Calu3 (cell line): ENCODE measurements at places on chromosomes 3 and 15.

- DNase-seq: no peak
Observed at GRCh38 chr15:50181201-50181968, 611 bp upstream of the SLC27A2 start.

- no peak for DNase-seq
Observed at GRCh38 chr15:23567921-23568320, 2.4 kb downstream of the MKRN3 start.

DNA sequence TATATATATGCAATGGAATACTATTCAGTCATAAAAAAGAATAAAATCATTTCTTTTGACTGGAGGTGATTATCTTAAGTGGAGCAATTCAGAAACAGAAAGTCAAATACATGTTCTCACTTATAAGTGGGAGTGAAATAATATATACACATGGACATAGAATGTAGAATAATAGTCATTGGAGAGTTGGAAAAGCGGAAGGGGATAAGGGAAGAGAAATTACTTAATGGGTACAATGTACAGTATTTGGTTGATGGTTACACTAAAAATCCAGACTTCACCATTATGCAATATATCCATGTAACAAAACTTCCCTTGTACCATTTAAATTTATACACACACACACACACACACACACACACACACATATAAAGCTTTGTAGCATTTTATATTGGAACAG lies 84.3 kb downstream of the RAP2B start:
- DNase-seq: no peak

DNA sequence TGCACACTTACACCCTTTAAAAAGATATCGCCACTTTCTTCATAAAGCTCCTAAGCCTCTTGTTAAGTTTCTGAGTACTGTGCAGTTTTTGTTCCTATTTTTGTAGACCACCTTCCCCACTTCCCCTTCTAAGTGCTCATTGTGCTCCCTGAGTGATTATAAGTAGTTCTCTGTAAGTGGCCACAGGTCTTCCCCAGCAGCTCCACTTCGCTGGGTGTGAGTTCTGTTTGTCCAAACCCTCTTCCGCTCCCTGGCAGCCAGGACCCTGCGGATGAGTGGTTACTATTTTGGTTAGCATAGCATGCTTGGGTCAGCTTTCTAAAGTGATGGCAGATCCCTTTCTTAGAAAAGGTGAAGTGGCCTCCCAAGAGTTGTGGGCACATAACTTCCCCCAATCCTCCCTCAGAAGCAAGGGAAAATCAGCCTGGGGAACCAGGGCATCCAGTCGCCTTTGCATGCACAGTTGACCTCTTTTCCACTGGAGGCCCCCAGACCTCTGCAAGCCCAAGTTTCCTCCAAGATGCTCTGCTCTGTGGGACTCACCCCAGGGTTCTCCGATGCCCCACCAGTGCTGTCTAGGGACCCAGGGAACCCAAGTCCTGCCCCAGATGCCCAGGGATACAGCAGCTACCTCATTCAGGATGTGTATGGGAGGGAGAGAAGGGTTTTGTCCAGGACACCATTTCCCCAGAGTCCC lies 69.6 kb downstream of the ATP10A start:
- DNase-seq: no peak

- no peak for DNase-seq
Observed at GRCh38 chr15:77475898-77476297, 55.2 kb downstream of the HMG20A start.

DNA sequence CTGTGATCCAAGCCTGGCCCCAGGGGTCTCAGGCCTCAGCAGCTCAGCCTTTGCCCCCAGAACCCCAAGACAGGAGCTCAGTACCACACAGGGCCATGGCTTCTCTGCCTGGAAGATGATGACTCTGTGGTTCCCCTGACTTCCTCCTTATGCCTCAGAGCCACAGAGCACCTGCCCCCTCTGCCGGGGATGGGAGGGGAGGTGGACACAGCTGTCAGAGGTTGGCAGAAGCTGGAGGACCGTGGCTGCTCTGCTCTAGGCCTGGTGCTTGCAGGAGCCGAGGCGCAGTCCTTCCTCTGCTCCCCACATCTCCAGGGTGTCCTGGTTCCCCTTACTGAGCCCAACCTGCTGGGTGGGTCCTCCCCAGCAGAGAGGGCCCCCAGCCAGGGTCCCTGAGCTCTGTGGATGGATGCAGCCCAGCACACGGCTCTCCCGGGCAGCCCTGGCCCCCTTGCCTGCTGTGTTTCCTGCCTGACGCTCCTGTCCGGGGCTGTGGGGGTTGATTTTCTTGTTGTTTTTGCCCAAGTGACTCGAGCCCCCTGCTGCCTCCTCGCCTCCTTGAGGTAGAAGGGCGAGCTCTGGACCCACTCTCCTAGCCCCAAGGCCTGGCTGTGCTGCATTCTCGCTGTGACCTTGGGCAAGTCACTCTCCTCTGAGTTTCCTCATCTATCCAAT lies 36.6 kb downstream of the PSTPIP1 start:
- peak; percentile 45 for DNase-seq

DNA sequence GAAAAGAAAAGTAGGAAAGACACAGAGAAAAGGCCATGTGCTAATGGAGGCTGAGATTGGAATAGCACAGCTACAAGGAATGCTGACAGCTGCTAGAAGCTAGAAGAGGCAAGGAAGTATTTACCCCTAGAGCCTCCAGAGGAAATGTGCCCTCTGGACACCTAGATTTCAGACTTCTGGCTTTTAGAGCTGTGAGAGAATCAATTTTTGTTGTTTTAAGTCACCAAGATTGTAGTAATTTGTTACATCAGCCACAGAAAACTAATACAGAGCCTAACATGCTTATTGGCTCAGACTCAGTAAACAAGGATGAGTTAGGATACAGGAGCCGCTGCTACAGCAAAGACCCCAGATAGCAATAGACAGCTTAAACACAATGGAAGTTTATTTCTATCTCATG lies 33.1 kb upstream of the GLCE start:
- no peak for DNase-seq

GRCh38 chr3:100709842-100710260 lies 557 bp downstream of the TFG start:
- DNase-seq: peak; percentile 17

- DNase-seq: no peak
Observed at GRCh38 chr15:60652245-60652644, 173.3 kb upstream of the ICE2 start.

DNA sequence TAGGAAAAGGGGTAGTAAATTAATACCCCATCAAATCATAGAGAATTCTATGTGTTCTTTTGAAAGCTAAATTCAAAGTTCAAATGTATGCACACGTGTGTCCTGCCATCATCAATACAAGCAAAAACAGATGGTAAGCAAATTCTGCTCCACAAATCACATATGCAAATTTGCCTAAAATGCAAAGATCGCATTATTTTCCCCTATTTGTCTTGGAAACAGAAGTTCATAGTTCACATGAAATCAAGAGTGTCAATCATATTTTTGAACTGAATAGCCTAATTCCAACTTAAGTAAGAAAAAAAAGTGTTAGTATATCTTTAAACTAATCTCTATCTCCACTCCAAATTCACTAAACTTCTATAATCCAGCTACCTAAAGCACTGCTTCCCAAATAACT lies 8.5 kb downstream of the ADAM10 start:
- DNase-seq: no peak

GRCh38 chr3:13501958-13502790 lies 22.1 kb downstream of the HDAC11 start:
- no peak for DNase-seq

DNA sequence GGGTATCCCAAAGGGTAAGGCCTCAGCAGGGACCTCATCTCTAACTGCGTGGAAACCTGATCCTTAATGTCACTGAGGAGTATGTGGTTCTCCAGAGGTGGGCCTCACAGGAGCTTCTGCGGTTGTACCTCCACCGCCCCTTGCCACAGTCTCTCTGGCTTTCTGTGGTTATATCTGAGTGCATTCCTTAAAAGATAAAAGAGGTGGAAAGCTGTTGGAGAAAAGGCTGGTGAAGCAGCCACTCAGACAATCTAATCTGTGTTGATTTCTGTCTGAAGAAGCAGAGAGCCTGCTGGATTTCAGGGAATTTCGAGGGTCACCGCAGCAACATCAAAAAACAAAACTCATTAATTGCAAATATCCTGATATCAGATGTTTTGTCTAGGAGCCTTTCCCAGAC lies 51.4 kb downstream of the SEMA6D start:
- DNase-seq: no peak

DNA sequence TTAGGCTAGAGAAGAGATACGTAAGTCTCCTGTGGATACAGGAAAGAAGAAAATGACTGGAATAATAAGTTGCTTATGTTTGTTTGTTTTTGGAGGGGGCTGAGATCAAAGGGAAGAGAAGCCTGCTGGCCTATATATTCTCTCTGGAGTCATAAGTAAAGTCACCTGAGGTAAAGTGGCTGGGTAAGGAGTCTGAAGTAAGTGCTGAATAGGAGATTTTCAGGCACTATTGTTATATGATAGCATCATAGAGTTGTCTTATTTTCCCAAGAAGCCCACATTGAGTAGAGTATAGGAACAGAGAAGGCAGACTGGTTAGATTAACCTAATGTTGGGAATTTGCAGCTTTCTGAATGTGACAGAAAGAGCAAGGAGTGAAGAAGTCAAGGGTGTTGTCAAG lies 10.7 kb downstream of the TBC1D23 start:
- DNase-seq: no peak

DNA sequence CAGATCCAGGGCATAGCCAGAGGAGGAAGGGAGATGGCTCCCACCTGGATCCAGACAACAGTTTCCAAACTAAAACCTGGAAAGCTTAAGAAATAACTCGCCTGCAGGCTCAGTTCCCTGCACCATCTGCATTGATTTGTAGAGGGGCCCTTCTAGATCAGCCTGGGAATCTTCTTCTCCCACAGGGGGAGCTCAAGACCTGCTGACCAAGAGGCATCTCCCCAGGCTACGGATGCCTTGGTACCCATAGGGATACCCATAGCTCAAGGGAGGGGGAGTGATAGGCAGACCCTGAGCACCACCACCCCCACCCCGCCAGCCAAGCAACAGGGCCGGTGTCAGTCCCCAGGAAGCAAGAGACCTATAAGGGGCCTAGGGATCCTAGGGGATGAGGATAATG lies 28.0 kb upstream of the DCLK3 start:
- DNase-seq: peak; percentile 48

DNA sequence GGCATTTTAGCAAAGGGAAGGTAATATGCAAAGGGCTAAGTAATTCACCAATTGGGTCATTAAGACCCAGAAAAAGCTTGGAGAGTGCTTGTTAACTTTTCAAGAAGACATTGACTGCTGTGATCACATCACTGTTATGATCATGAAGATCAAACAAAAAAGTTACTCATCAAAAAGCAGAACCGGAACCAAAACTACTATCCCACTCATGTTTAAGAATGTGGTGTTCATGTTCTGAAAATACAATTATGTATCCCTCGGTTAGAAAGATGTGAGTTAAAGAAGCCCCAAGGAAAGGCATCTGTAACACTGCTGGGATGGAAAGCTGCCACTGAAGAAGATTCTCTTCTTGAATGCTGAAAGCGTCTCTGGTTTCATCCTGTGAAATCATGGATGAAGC lies 32.6 kb downstream of the BBX start:
- DNase-seq: no peak

DNA sequence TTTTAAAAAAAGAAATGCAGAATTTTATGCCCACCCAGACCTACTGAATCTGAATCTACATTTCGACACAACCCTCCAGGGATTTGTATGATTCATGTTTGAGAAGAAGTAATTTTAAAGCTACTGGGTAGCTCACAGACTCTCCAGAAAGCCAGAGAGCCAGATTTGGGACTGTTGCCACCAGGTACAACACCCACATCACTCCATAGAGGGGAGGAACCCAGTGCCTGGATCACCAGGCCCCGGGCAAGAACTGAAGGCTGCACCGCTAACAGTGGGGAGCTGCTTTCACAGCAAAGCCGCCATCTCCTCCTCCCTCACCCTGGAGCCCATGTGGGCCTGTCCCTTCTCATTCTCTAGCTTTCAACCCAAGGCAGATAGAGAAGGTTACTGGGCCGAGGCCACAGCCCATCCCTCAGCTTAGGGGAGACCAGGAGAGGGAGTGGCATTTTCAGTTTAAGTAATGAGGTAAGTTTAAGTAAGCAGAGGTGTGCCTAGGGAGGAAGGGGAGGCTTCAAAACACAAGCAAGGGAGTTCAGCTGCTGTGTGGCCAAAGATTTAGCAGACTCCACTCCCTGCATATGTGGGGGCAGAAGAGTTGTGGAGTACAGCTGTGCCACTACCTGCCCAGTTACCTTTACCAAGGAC lies 109.8 kb downstream of the IL12A start:
- DNase-seq: no peak

- no peak for DNase-seq
Observed at GRCh38 chr3:16849795-16850194, 35.0 kb upstream of the PLCL2 start.

DNA sequence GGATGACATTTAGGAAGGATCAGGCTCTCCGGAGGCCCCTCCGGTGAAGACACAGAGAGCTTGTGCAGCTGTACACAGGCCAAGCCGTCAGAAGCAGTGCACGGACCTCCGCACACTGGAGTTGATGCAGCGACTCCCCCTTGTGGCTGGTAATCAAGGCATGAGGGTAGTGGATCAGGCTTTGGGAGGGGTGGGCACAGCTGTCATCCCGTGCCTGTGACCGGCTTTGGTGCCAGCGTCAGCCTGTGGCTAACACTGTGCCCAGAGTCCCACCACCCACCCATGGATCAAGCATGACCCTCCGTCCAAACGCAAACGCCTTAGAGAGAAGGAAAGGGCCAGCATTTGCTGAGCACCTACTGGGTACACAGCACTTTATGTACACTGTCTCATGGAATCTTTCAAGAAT lies 8.2 kb upstream of the GRIP2 start:
- peak; percentile 59 for DNase-seq

DNA sequence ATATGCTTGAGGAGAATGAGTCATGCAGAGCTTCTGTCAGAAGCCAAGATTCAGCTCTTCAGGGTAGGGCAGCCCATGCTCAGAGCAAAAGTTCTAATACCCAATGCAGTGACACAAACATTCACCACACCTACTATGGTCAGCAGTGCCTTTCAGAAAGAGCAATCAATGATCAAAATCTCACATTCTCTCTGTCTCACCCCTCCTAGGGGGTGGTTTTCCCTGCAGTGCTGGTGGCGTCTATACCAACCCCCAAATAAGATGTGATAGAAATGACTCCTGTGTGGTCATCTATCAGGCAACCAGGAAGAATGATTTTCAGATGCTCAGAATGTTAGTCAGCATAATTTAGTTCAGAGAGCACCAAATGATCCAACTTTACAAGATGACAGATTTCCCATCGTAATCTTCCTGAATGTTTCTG lies 385.3 kb downstream of the NTRK3 start:
- DNase-seq: no peak

- DNase-seq: no peak
Observed at GRCh38 chr15:38213356-38213755, 39.3 kb upstream of the SPRED1 start.

- DNase-seq: no peak
Observed at GRCh38 chr3:32913790-32914446, 37.5 kb upstream of the CCR4 start.

- no peak for DNase-seq
Observed at GRCh38 chr15:27902680-27903385, 196.3 kb downstream of the OCA2 start.

- no peak for DNase-seq
Observed at GRCh38 chr3:43923104-43923882, 232.6 kb downstream of the ABHD5 start.
